Vagina (tissue), 2 donors: ENCODE measurements at places on chromosomes 2 and 18. TPM values are rescaled to one million over a fixed set of nuclear protein-coding genes. Genes with fewer than 3 reads are reported as not detected.

DNA sequence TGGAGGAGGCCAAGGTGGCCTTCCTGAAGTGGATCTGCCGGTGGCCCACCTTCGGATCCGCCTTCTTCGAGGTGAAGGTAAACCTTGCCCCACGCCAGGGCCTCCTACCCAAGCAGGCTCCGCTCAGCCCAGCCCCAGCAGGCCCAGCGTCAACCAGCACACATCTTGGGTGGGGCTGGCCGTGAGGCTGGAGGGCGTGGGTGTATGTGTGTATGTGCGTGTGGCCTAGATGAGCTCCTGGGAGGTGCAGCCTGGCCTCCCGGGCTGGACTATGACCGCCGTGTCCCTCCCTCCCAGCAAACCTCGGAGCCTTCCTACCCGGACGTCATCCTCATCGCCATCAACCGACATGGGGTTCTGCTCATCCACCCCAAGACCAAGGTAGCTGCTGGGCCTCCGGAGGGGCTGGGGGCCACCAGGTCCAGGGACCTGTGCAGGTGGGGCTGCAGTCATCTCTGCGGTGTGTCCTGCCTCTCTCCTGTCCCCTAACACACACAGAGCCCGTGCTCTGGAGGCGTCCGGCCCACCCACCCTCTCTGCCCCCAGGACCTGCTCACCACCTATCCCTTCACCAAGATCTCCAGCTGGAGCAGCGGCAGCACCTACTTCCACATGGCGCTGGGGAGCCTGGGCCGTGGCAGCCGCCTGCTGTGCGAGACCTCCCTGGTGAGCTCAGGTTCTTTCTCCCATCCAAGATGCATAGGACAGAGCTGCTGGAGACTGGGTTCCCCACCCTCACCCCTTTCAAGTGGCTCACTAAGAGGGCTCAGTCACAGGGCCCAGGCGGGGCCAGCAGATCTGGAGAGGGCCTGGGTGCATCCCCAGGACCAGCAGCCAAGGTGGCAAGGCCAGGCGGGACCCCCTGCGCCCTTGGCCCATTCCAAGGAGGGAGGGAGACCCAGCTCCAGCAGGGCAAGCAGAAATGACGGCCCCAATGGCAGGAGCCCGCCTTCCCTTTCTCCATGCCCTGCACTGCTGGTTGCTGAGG, 9.4 kb upstream of the GPR17 start:
- no peaks in the 10 kb centered on the region for H3K36me3 ChIP-seq
- peaks cover 32% of the 10 kb centered on the region for H3K4me1 ChIP-seq
- no peak for DNase-seq
- no peak overlapping the region for H3K4me3 ChIP-seq
- H3K27ac ChIP-seq = peak overlapping the region; percentile 87

DNA sequence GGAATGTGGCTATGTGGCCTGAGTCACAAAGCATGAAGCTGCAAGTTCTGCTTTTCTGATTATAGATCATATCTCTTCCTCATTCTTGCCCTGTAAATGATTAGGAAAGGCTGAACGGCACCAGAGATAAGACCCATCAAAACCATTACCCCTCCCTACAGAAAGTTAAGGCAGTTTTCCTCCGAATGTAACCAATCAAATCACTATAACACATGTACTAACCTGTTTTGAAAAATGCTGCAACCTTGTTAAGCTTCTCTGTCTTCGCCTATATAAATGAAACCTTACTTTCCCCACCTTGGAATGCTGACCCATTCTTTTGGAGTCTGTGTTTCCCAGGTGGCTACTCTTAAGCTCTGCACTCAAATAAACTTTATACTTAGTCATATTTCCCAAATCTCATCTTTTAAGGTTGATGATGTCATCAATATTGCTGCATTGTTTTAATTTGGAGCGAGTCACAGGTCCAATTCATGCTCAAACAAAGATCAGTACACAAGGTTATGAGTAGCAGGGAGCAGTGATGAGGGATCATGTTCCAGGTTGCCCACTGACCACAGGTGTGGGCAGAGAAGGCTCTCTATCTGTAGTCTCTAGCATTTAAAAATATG, 662.3 kb downstream of the IRS1 start:
- H3K36me3 ChIP-seq = no peaks in the 10 kb centered on the region
- H3K4me1 ChIP-seq = no peaks in the 10 kb centered on the region
- DNase-seq = no peak
- no peak overlapping the region for H3K4me3 ChIP-seq
- no peak overlapping the region for H3K27ac ChIP-seq

ACMSD gene
- total RNA-seq = not detected

ATP8B1 gene
- 41.5 TPM for total RNA-seq

C2orf78 gene
- total RNA-seq = not detected

DNA sequence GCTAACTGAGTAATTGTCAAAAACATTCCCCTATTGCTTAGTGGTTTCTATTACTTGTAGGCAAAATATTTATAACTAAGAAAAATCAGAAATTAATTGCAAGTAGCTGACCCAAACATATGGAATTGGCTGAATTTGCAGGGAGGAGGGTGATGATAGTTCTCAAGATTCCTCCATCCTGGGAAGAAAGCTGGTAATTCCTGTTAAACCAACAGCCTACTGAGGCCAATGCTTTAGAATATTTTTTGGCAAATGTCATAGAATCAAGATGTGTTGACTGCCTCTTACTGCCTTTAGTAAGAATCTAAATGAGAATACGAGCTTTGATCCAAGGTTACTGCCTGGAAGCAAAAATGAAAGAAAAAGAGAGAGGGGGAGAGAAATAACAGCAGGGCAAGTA, 120.0 kb downstream of the COL6A3 start:
- peaks cover 44% of the 10 kb centered on the region for H3K4me1 ChIP-seq
- H3K27me3 ChIP-seq = no peaks in the 10 kb centered on the region
- DNase-seq = no peak
- peak overlapping the region; percentile 61 for H3K27ac ChIP-seq

ANKRD30BL gene
- total RNA-seq = 1.2 TPM

ICOS gene
- total RNA-seq = 1.7 TPM

GRCh38 chr18:79682894-79683625, 3.5 kb downstream of the CTDP1 start:
- no peaks in the 10 kb centered on the region for H3K27me3 ChIP-seq

DNA sequence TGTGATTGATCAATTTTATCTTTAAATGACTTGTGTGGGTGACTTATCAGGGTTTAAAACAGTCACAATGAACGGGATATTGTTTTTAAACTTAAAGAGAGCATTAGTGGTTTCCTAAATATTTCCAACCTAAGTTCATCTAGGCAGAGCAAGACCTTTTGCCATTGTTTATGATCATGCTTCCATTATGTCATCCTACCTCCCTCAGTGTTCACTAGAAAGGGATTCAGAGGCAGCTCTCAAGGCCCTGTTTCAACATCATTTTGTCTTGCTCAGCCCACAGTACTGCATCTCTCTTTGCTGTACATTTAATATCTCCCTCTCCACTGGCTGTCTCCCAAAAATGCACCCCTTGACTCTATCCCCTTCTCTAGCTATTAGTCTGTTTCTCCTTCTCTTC, 21.5 kb upstream of the PELI1 start:
- peaks cover 8% of the 10 kb centered on the region for H3K4me1 ChIP-seq
- no peaks in the 10 kb centered on the region for H3K27me3 ChIP-seq
- no peak for DNase-seq
- no peak overlapping the region for H3K27ac ChIP-seq
- no peaks in the 10 kb centered on the region for H3K36me3 ChIP-seq

- no peak for DNase-seq
- H3K36me3 ChIP-seq = no peaks in the 10 kb centered on the region
- no peaks in the 10 kb centered on the region for H3K4me1 ChIP-seq
- H3K27me3 ChIP-seq = no peaks in the 10 kb centered on the region
Measured at GRCh38 chr2:137929519-137929916, 34.8 kb upstream of the HNMT start.

GRCh38 chr18:905948-906415, 1.3 kb downstream of the ADCYAP1 start:
- no peak for DNase-seq
- no peak overlapping the region for H3K4me3 ChIP-seq
- H3K4me1 ChIP-seq = peaks cover 47% of the 10 kb centered on the region
- no peak overlapping the region for H3K27ac ChIP-seq

- DNase-seq = no peak
- H3K27ac ChIP-seq = no peak overlapping the region
- no peaks in the 10 kb centered on the region for H3K4me1 ChIP-seq
- H3K4me3 ChIP-seq = no peak overlapping the region
- no peaks in the 10 kb centered on the region for H3K27me3 ChIP-seq
- no peaks in the 10 kb centered on the region for H3K36me3 ChIP-seq
Measured at GRCh38 chr2:112750560-112750843, 13.9 kb downstream of the CKAP2L start.

DNA sequence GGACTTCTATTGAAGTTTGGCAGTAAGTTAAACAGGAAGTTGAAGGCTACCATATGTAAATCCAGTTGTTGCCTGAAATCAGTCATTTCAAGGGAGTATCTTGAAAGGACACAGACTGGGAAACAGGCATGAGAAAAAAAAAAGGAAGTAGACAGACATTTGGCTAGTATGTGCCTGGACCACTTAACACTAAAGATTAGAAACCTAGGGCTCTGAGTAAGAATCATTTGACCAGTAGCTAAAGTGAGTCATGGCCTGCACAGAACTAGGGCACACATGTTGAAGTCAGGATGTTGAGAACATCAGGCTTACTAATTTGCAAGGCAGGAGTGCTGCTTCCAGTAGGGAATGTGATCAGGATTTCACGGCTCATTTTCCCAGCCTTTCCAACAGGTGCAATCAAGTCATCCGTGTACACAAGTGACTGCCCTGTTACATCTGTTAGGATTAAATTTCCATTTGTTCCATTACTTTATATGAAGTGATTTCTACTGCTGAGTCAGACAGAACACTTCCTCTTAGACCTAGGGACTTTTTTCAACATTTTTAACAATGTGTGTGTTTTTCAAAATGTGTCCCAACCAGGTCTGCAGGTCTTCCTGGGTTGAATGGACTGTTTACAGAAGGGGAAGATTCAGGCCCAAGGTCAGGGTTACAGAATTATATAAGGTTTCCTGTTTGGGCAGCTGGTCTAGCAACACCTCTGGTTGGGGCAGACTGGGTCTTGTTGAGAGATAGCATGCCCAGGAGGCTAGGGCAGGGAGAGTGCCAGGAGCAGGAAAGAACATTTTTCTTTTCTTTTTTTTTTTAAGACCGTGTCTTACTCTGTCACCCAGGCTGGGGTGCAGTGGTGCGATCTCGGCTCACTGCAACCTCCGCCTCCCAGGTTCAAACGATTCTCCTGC, 145.6 kb downstream of the TGIF1 start:
- H3K27me3 ChIP-seq = no peaks in the 10 kb centered on the region
- H3K36me3 ChIP-seq = no peaks in the 10 kb centered on the region
- peak overlapping the region; percentile 45 for H3K4me3 ChIP-seq
- no peak for DNase-seq

SP140 gene
- 7.4 TPM for total RNA-seq

DNA sequence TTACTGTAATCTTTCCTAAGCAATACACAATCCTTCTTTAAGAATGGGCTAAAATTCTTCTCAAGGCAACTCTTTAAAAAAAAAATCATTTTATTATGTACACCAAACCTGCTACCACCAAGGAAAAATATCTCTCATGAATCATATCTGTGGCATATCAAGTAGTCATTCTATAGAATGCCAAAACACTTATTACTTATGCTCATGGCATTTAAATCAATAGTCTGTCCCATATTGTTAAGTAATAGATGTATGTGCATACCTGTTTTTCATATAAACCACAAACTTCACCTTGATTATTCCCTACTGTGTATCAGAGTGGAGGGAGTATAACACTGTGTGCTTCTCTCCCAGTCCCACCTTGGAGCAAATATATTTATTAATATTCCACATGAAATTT, 95.8 kb upstream of the SETBP1 start:
- no peaks in the 10 kb centered on the region for H3K27me3 ChIP-seq
- H3K36me3 ChIP-seq = no peaks in the 10 kb centered on the region

DNA sequence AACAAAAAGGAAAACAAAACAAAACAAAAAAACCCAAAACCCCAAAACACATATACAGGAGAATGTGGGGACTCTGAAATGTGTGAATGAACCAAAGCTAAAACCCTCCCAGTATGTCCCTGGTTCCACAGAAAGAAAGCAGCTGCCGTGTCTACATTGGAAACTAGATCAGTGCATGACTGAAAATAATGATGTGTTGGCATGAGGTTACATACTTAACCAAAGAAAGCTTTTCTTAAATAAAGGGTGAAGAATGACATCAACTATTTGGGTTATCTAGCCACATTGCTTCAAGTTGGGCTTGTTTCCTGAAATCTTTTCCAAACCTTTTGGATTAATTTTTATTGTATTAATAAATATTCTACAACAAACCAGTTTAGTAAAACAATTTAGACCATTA, 91.9 kb upstream of the FN1 start:
- no peak overlapping the region for H3K27ac ChIP-seq
- no peaks in the 10 kb centered on the region for H3K27me3 ChIP-seq
- no peaks in the 10 kb centered on the region for H3K36me3 ChIP-seq
- no peak overlapping the region for H3K4me3 ChIP-seq
- DNase-seq = no peak

NOSTRIN gene
- total RNA-seq = 30.0 TPM

DNA sequence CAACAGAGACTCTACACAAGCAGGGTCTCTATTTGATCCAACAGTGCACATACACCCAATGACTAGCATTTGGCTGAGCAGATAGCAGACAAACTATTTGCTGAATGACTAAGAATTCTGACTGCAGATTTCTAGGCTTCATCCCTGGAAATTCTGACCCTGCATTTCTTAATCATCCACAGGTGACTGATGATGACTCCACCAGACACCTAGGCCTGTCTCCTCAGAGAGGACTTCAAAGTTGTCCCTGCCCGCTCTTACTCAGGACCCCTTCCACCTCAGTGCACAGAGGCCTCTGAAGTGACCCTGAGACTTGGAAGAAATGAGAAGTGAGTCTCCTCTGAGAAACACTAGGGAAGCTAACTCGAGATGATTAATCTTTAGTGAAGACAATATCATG, 51.3 kb downstream of the SEPTIN10 start:
- H3K27ac ChIP-seq = no peak overlapping the region
- no peak for DNase-seq
- no peak overlapping the region for H3K4me3 ChIP-seq

- peaks cover 35% of the 10 kb centered on the region for H3K4me1 ChIP-seq
- no peak overlapping the region for H3K4me3 ChIP-seq
- DNase-seq = no peak
- H3K27me3 ChIP-seq = no peaks in the 10 kb centered on the region
Measured at GRCh38 chr2:108627911-108628567, 91.2 kb upstream of the RANBP2 start.

DNA sequence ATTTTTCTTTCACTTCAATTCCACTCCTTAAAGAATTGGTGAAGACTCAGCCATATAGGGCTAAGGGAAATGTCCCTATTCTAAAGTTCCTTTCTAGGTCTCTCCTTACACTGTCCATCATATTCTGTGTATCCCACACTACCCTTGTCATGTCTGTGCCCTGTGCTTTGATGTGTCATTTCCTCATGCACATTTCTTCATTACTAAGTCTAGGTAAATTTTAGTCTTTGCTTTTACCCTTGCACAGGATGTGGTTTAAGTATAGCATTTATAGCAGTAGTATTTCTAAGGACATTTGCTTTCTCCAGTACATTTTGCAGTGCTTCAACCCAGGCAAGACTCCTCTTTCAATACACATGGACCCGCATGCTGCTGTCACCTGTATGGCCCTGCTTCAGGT, 221.5 kb upstream of the ACVR2A start:
- H3K4me1 ChIP-seq = no peaks in the 10 kb centered on the region
- no peaks in the 10 kb centered on the region for H3K36me3 ChIP-seq
- H3K27me3 ChIP-seq = no peaks in the 10 kb centered on the region
- DNase-seq = no peak
- H3K4me3 ChIP-seq = no peak overlapping the region
